ENCODE measurements at places on chromosomes 11 and 22. TPM values are rescaled to one million over a fixed set of nuclear protein-coding genes. Genes with fewer than 3 reads are reported as not detected.

The GRAMD1B gene
- 81.5 TPM for total RNA-seq

The C11orf65 gene
- total RNA-seq: 1.6 TPM

- DNase-seq: no peak
Measured at GRCh38 chr11:71931245-71931602, 2.4 kb downstream of the RNF121 start.

DNA sequence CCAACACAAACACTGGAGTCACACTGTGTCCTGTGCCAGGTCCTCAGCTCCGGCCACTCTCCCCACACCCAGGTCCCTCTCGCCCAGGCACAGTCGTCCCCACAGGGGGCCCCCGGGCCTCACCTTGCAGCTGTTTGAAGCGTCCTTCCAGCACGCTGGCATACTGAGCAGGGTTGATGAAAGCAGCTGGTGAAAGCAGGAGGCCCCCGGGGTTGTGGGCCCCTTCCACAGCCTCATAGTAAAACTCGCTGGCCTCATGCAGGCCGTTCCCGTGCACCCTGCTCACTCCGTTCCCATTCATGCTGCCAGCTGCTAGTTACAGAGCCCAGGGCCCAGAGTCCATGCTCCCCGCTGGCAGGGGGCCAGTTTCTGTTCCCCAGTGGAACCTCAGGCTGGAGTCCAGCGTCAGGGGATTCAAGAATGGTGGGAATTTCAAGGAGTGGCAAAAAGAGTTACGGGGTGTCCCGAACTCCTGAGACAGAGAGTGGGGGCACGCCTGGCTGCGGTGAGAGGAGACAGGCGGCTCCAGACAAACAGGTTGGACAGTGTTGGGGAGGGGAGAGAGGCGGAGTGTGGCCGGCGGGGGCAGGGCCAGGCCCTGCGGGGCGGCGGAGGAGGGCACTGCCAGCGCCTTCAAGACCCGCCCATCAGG lies 10.6 kb downstream of the SPTBN2 start:
- DNase-seq: no peak

DNA sequence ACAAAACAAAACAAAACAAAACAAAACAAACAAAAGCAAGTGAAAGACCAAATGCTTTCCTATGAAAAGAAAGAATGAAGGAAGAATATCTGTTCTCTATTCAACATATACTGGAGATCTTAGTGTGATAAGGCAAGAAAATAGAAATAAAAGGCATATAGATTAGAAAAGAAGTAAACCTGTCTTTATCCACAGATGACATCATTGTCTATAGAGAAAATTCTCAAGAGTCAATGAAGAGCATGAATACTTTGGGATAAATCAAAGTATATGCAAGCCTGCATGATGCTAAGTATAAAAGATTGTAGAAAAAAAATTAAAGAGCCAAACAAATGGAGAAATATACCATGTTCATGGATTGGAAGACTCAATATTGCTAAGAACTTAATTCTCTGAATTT lies 17.6 kb downstream of the C2CD3 start:
- DNase-seq: no peak

GRCh38 chr11:65973439-65974110 lies 12.0 kb downstream of the SART1 start:
- DNase-seq: no peak

DNA sequence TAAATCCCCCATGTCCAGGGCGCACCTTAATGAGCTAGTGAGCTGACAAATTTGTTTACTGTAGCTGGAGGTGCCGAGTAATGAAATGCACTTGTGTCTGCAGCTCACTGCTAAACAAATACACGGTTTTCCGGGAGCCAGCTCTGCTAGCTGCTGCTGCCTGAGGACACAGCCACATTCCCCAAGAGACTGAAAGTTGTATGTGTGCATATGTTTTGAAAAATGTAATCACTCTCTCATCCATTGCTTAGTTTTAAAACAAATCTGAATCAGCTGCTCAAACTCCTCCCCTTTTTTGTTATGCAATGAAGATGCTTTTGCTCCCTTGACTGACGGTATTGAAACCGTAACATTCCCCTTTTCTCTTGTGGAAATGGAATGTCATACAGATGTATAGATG lies 62.4 kb upstream of the NNMT start:
- DNase-seq: no peak
